ENCODE measurements at places on chromosomes 6 and 20. TPM values are rescaled to one million over a fixed set of nuclear protein-coding genes. Genes with fewer than 3 reads are reported as not detected.

Gene FOXQ1
- 0.76 TPM for polyA plus RNA-seq

Gene SLC22A2
- 0.31 TPM for polyA plus RNA-seq

Gene UBE2V1
- 140 TPM for polyA plus RNA-seq

Gene IL17F
- not detected for polyA plus RNA-seq

Gene EYS
- polyA plus RNA-seq, result 0.46 TPM

- DNase-seq, result no peak
Measured at GRCh38 chr20:38747495-38748096, 664 bp upstream of the ACTR5 start.

DNA sequence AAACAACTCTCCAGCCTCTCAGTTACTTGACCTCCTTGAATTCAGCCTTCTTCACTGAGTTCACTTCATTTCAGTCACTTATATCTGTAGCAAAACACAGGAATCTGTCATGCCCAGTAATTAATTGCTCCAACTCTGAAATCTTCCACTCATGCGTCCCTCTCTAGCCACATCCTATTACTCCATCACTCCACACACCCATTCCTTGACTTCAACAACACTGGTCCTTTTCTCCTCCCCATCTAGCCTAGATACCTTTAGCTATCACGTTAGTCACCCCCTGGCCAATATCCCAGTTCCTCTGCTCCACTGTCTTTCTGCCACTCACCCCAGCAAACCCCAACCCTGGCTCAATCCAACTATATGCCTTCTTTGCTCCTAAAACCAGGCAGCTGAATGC lies 7.7 kb downstream of the ZHX3 start:
- no peak for DNase-seq

DNA sequence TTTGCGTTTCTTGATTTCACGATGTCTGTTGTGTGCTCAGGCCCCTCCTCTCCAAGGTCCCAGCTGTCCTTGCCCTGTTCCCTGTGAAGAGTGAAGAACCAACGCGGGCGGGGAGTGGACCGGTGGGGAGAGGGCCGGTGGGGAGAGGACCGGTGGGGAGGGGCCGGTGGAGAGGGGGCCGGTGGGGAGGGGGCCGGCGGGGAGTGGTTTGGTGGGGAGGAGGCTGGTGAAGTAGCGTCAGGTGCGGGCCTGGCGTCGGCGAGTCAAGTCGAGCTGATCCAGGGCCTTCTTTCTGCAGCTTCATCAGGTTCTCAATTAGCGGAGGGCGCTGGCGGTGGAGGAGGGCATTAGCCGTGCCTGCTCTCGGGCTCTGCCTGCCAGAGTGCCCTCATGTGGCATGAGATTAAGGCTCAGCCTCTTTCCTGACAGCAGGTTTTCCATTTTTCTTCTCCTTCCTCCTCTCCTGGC lies 21.2 kb upstream of the BHLHE23 start:
- DNase-seq, result no peak

Measured in muscle of arm (tissue), 14 donors.